Endodermal cell (in vitro differentiated cells): ENCODE measurements at places on chromosomes 5 and 9. TPM values are rescaled to one million over a fixed set of nuclear protein-coding genes. Genes with fewer than 3 reads are reported as not detected.
A peak's percentile ranks its signal among the peaks of the same experiment; 100 is the strongest.

The C5orf58 gene
- 0.95 and 1.2 TPM in 2 replicates for total RNA-seq

- peak; percentile 38 for DNase-seq
These were observed 122.7 kb downstream of the FSTL4 start for GRCh38 chr5:133489632-133490031.

- no peak for DNase-seq
These were observed 718 bp downstream of the QSOX2 start for GRCh38 chr9:136244969-136245218.

GRCh38 chr5:154058055-154059038, 19.6 kb downstream of the MFAP3 start:
- DNase-seq = no peak

- no peak for DNase-seq
These were observed 15.3 kb upstream of the CD180 start for GRCh38 chr5:67211926-67212325.

DNA sequence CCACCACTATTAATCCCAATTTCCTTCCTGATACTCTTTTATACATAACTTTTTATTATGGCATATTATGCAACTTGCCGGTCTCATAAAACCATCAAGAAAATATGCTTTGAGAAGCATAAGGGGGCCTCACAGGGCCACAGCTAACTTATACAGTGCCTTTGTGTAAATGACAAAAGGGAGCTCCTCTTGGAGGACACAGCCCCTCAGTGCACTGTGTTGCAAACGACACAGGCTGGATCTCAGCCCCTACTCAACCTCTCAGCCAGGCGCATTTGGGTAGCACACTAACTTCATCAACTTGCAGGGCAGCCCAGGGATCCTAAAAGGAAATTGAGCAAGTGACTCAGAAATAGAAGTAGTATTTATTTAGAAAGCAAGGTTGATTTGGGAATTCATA, 35.4 kb downstream of the RIGI start:
- no peak for DNase-seq
